ENCODE measurements at places on chromosomes 11 and 22. TPM values are rescaled to one million over a fixed set of nuclear protein-coding genes. Genes with fewer than 3 reads are reported as not detected.

DNA sequence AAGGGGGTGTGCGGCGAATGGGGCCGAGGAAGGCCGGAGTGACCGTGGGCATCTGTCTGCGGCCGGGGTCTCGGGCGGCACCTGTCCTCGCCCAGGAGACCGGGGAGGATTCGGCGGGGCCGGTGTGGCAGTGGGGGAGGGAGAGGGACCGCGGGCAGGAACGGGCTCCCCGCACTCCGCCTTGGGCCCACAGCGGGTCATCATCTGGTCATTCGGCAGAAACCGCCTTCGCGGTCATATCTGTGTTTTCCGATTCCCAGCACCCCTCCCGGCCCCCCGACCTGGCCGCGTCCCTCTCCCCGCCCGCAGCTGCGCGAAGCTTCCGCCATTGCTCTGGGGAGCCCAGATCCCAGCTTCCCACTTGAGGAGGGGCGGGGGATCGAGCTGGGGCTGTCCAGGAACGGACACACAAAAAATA is 824 bp upstream of the CBX6 start:
- DNase-seq: no peak

DNA sequence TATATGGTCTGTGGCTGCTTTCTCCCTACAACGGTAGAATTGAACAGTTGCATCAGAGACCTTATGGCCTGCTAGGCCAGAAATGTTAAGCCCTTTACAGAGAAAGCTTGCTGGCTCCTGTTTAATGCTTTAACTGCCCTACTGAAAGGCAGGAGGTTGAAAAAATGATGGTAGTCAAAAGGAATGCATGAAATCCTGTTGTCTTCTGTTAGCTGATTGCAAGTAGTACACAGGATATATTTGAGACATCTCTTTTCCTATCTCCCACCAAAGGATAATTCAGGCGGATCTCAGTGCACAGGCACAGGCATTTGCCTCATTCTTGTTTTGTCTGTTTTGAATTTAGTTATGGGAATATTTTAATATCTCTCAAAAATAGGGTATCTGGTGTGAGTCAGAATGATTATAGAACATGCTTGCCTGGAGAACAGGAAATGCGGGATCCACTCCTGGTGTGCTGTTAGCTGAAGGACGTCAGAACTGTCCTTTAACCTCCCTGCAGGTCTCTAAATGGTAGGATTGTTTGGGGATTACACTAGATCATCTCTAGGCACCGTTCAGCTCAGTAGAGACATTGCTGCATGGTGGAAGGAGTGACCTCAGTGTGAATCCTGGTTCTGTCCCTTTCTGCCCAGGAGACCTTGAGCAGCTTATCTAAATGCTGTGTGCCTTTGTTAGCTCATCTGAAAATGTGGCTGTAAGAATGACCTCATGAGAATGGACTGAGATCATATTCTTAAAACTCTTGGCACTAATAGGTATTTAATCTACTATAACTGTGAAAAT is 49.5 kb downstream of the PACS1 start:
- DNase-seq: no peak

DNA sequence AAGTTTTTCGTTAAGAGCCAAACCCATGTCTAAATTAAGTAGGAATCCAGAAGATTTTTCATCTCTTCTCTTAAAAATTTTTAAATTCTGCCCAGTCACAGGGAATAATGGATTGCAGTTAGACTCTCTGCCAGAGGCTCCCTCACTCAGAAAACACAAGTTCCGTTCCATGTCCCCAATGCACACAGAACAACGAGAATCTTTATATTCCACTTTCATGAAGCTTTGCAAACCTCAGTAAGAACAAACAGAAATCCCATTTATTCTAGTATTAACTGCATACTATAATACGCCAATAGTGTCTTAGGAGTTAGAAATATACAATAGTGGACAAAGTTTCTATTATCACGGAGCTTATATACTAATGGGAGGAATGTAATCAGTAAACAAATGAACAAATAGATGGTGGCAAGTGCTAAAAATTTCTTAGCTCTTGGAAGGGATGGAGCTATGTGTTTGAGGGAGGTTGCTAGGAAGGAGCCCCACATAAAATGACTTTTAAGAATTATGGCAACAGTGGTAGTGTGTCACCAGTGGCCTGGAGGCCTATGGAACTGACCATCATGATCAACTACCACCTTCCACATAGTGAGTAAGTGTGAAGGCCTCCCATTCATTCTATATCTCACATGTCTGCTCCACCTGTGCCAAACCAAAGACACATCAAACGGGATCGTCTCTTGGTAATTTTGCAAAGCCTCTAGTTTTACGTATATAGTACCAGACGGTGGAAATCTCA is 24.9 kb downstream of the PICALM start:
- no peak for DNase-seq

PGA3 gene
- total RNA-seq: not detected

- no peak for DNase-seq
These were observed 97.4 kb upstream of the PRDM11 start for GRCh38 chr11:45048870-45049691.

DNA sequence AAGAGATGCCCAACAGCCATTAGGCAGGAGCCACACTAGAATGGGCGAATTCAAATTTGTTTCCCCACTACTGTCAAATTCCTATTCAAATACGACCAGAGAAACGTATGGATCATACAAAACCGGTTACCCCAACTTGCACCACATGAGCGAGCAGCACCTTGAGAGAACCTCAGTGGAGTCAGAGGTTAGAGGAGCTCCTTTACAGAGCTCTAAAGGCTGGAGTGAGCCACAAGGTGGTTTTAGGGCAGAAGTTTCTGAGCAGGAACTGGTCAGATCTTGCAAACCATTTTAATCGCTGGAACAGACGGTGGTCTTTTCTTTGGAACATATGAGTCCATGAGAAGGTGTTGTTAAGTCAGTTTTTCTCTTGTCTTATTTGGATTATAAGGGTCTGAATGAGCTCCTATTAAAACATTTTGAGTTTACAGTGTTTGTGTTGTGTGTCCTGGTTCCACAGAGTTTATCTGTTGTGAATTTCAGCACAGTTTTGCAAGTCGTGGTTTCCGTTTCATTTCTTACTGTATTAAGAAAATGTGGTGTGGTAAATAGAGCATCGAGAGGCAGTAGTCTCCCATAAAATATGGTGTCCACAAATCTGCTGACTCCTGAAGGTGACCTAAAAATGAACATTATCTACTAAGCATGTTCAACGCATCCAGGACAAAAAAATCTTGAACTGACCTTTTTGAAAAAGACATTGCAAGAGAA is 471.7 kb downstream of the NTM start:
- no peak for DNase-seq
